ENCODE measurements at places on chromosomes 1 and 21.

GRCh38 chr1:246161626-246162025 lies 345.5 kb downstream of the SMYD3 start:
- no peak for DNase-seq

- DNase-seq, result no peak
Observed at GRCh38 chr1:31785020-31785946, 21.1 kb upstream of the ADGRB2 start.

GRCh38 chr1:175385316-175385715 lies 192.7 kb upstream of the KIAA0040 start:
- DNase-seq, result no peak

DNA sequence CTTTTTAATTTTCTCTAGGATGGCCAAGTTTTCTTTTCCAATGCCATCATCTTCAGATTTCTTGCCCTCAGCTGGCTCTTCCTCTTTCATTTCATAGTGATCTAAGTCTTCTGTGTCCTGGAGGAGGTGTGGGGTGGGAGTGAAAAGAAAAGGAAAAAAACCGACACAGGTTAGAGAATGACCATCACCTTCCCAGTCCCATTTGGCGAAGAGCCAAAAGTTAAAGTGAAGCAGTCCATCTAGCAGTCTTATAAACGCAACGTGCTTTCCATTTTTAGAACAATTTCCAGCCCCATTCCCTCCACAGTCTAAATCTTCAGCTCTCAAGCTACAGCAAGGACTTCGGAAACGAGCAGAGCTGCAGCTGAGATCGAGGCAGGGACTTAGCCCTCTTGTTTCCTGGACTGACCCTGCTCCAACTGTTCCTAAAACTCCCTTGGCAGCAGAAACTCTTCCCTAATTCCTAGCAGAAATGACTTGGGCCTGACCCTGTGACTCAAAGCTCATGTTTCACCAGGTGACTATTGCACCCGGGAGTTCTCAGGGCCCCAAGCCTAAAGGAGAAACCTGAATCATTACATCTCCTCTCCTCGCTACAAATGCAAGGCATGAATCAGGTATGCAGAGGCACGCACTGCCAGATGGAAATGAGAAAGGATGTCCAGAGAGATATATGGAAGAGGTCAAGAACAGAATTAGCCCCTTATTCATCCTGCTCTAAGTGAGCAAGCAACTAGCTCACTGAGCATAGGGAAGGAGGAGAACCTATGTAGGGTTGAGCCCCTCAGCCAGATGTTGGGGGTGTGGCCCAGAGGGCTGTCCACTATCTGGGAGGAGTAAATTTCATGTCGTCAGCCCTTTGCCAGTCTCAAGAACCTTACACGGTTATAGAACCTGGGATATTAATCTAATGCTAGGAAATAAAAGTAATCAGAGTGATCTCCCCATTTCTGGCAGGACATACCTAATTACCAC lies 5.1 kb downstream of the UBE2Q1 start:
- no peak for DNase-seq

- DNase-seq, result no peak
Observed at GRCh38 chr1:37169241-37169640, 134.9 kb upstream of the GRIK3 start.

DNA sequence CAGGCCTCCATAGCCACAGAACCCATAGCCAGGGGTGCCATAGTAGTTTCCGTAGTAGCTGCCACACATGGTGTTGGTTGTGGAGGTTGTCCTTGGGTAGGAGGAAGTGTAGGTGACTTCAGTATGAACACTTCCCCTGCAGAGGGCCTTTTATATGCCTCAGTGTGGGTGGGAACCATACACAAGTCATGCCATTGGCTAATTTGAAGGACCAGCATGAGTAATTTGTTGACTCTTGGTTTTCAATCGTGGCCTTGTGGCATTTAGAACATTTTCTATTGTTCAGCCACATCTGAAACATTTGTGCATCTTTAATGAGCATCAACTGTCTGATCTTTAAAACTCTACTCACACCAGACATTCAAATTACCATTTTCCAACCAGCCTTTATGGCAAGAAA lies at the start of gene KRTAP6-1:
KRTAP6-1 (minus strand) TSS at position 95 of the 400 bp plus-strand sequence; CDS start at position 69, 26 bp downstream.
- no peak for DNase-seq

DNA sequence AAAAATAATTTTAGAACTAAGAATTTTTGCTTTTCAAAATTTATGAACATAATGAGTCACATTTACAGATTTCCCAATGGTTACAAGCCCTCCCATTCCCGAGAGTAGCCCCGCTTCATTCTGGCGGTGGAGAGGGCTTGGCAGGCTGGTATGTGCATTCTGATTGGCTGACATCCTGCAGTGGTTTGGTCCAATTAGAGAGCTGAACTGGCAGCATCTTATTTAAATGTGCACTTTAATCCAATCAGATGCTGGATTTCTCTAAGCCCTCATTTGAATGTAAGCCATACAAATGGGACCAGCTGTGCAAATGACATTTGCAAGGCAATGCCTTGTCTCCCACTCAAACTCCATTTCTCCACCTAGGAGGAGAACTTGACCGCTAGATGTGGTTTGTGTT lies 18.0 kb upstream of the TRIM17 start:
- DNase-seq, result no peak

DNA sequence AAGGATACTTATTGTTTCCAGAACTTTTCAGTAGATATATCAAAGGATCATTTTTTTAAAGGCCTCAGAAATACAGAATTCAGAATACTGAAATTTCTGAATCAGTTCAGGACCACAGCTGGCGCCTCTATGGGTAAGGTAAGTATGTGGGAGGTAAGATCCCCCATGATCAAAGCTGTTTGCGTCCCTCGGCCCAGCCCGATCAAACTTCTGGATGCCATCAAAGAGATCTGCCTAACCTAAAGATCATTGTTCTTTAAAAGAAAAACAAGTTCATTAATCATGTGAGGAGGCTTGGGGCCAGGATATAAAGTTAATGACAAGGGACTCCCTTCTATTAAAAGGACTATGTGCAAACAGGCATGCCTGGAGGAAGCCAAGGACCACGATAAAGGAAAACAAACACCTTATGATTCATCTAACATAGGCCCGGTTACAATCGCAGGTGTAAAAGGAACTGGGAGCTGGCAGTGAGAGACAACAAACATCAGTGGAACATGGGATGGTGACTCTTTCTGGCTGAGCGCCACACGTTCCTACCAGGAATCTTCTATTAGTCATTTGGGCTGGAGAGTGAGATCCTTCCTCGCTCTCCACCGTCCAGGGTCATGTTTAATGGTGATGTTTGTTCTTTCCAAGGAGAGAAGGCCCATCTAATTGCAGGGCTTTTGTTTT lies 2.8 kb upstream of the BACE2 start:
- DNase-seq, result no peak

DNA sequence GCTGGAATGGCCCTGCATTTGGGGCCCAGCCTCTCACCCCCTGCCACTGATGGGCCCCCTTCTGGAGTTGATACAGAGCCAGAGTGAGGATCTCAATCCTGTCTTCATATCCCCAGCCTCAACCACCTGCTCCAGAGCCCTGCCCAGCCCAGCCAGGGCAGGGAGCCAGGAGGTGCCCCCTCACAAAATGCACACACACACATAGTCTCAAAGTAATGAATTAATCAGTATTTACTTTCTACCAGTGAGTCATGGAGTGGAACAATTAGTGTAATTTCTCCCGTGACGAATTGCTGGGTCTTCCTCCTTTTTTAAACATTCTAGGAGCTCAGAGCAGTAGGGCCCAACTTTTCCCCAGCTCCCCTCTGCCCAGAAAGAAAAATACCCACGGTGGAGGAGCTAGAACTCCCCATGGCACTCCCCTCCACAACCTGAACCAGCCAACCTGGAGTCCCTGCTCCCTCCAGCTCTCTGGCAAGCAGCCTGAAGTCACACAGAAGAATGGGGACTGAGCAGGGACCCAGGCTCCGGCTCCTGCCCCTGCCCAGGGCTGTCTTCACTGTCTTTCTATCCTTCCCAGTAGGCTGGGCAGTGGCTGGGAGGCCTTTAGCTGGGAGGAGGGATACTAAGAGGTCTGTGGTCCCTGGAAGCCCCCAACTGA lies 29.3 kb downstream of the SDC3 start:
- no peak for DNase-seq

- no peak for DNase-seq
Observed at GRCh38 chr1:227167276-227168101, 150.8 kb downstream of the CDC42BPA start.

- no peak for DNase-seq
Observed at GRCh38 chr1:154925335-154926170, 11.0 kb downstream of the PMVK start.

- no peak for DNase-seq
Observed at GRCh38 chr1:214174508-214175199, 106.3 kb upstream of the SMYD2 start.
